ENCODE measurements at places on chromosomes 3 and 15.
A peak's percentile ranks its signal among the peaks of the same experiment; 100 is the strongest.

DNA sequence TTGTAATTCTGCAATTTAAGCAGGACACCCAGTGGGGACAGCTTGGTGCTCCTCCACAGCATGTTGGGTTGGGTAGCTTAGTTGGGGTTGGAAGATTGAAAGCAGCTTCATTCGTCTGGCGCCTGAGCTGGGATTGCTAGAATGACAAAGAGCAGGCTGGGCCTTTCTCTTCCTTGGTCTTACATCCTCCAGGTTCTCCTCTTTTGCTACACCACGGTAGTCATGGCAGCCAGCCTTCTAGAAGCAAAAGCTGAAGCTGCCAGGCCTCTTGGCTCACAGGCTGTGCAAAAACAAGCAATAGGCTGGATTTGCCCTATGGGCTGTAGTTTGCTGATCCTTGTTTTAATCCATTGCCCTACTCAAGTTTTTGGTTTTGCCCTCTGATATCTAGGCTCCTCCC is 3.2 kb upstream of the ANXA2 start:
- no peak for DNase-seq

DNA sequence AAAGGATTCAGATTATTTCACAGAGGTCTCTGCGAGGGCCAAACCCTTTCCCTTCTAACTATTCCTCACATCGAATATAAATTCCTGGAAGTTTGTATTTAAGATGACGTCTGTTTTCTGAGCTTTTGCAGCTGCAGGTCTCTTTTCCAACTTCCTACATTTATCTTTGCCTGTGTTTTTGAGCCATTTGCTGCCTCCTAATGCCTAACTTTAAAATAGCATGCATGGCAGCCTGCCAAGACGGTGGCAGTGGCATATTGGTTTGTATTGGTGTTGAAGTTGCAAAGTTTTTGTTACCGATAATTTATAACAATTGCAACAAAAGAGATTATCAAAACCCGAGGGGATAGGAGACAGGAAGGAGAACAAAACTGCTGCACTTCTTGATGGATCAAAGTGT is 187.1 kb upstream of the DNAJC19 start:
- DNase-seq: no peak

- DNase-seq: no peak
Measured at GRCh38 chr15:52731732-52732470, 52.7 kb upstream of the ATOSA start.

GRCh38 chr3:179149406-179149867 is 1.3 kb downstream of the PIK3CA start:
- DNase-seq: peak; percentile 41

GRCh38 chr3:108099679-108100428 is 9.0 kb upstream of the CD47 start:
- DNase-seq: no peak

- DNase-seq: no peak
Measured at GRCh38 chr3:152885076-152885475, 50.1 kb downstream of the P2RY1 start.

DNA sequence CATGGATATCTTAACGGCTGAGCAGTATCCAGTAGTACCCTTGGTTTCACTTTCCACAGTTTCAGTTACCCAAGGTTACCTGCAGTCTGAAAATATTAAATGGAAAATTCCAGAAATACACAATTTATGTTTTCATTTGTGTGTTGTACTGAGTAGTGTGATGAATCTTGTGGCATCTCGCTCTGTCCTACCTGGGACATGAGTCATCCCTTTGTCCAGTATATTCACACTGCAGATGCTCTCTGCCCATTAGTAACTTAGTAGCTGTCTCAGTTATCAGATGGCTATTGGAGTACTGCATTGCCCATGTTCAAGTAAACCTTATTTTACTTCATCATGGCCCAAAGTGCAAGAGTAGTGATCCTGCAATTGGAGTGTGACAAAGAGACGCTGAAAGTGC is 26.1 kb downstream of the GASK1A start:
- no peak for DNase-seq

DNA sequence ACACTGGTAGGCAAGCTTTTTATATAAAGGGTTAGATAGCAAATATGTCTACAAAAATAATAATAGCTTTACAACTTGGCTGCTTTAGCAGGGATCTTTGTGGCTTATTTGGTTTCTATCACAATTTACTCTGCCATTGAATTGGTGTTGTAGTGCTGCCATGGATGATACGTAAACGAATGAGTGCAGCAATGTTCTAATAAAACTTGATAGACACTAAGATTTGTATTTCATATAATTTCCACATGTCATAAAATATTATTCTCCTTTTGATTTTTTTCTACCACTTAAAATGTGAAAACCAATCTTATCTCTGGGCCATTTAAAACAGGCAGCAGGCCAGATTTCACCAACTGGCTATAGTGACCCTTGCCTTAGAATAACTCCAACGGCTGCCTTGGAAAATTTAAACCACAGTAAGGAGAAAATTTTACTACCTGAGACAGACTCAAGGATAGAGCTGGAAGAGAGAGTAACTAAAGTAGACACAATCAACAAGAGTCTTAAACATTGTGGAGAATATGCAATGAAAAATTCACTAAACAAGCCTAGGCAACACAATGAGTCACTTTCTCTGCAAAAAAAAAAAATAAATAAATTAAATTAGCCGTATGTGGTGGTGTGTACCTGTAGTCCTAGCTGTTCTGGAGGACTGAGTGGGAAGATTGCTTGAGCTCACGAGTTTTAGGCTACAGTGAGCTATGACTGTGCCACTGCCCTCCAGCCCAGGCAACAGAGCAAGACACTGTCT is 8.1 kb downstream of the NPHP3 start:
- DNase-seq: no peak

DNA sequence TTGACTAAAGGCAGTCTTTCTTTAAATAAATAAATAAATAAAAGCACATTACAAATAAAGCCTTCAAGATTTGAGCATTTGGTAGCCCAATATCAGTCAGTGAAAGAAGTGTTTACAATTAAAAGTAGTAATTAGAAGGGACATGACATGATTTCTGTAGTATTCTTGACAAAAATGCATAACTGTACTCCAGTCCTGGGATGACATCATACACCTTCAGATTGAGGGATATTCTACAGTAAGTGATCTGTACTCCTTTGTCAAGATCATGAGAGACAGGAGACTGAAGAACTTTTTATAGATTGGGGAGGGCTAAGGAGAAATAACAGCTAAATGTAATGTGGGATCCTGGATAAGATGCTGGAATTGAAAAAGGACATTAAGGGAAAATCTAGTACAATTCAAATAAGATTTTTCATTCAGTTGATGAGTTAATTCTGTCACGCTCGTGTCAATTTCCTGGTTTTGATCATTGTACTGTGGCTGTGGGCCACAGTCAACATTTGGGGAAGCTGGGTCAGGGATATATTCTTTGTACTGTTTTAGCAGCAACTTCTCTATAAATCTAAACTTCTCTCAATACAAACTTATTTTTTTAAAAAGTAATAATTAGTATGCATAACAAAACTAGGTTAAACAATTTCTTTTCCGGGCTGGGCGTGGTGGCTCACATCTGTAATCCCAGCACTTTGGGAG is 314.8 kb downstream of the PTPRG start:
- DNase-seq: no peak

GRCh38 chr15:72195101-72195511 is 2.5 kb downstream of the GRAMD2A start:
- DNase-seq: no peak

DNA sequence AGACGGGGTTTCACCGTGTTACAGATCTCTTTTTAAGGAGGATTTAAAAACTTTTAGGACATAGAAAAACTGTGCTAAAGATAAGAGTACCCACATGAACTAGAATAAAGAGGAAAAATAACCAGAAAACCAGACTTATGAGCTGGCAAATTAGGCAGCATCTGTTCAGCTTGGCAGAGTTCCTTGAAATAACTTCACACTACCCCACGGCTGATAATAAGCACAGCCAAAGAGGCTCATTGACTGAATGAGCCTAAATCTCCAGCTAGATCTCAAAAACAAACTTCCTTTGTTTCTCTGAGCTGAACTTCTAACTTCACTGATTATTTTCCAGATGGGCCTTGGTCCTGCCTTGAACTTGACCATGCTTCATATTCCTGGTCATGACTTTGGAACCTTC is 26.7 kb upstream of the PIK3R4 start:
- DNase-seq: no peak

All from CD4-positive, alpha-beta memory T cell (primary cell).